Mesenteric fat pad (tissue), 1 donor: ENCODE measurements at places on chromosomes 7 and 10. TPM values are rescaled to one million over a fixed set of nuclear protein-coding genes. Genes with fewer than 3 reads are reported as not detected.

PGAM2 gene
- not detected for total RNA-seq

MCM10 gene
- 1.2 TPM for total RNA-seq

CALML5 gene
- total RNA-seq, result not detected

ARMC3 gene
- total RNA-seq, result not detected

OR13A1 gene
- total RNA-seq, result not detected

- DNase-seq, result peak; percentile 49
These were observed 138.1 kb upstream of the CHST15 start for GRCh38 chr10:124231168-124232155.

GRCh38 chr10:101379663-101380352 is 25.8 kb downstream of the BTRC start:
- DNase-seq, result no peak

GRCh38 chr7:47337531-47337930 is 244.4 kb downstream of the TNS3 start:
- peak; percentile 59 for DNase-seq

DNA sequence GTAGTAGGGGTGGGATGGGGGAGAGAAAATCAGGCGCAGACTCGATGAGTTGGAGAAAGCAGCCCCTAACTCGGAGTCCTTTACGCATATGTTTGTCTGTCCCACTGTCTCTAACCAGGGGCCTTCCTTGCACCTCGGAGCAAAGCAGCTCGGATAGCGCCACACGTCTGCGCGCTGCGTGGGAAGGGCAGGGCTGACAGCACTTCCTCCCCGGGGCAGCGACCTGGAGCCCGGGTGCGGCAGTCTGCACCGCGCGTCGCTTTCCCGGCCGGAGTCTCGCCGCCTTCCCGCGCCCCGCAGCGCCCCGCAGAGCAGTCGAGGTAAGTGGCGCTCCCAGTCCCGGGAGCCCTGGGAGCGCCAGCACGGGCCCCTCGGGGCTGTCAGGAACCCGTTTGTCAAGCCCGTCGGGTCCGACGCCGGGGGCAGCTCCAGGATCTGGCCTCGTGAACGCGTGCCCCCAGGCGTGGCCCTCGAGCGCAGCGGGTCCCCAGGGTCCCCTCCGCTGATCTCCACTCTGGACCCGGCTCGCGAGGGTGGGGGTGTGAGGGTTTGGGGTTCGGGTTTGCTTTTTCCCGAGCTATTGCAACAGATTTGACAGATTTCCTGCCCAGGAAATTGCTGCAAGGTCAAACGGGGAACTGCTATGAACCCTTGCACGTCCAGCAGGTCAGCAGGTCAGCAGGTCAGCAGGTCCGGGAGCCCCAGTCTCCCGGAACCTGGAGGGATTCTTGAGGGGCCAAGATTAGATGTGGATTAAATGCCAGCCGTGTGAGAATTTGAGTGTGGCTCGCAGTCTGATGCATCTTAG is 597 bp downstream of the APBB1IP start:
- DNase-seq, result no peak

DNA sequence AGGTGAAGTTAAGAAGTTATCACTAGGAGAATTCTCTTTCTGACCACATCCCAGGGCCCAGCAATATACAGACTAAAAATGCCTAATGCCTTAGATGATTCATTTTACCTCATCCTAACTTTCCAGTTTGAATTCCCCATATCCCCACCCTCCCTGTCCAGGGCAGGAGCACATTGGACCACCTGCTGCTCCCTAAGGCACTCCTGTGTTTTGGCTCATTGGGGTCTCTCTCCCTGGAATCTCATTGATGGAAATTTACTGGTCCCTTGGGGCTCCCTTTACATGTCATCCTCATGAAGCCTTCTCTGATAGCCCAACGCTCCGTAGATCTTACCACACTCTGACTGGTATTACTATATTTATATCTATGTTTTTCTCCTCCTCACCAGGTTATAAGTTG is 2.7 kb downstream of the IL2RA start:
- no peak for DNase-seq

- DNase-seq, result no peak
These were observed 56.4 kb downstream of the ICA1 start for GRCh38 chr7:8205537-8205936.

- DNase-seq, result no peak
These were observed 57.9 kb upstream of the FAM133B start for GRCh38 chr7:92648067-92648466.

GRCh38 chr10:132713421-132714095 is 72.4 kb downstream of the NKX6-2 start:
- peak; percentile 80 for DNase-seq

DNA sequence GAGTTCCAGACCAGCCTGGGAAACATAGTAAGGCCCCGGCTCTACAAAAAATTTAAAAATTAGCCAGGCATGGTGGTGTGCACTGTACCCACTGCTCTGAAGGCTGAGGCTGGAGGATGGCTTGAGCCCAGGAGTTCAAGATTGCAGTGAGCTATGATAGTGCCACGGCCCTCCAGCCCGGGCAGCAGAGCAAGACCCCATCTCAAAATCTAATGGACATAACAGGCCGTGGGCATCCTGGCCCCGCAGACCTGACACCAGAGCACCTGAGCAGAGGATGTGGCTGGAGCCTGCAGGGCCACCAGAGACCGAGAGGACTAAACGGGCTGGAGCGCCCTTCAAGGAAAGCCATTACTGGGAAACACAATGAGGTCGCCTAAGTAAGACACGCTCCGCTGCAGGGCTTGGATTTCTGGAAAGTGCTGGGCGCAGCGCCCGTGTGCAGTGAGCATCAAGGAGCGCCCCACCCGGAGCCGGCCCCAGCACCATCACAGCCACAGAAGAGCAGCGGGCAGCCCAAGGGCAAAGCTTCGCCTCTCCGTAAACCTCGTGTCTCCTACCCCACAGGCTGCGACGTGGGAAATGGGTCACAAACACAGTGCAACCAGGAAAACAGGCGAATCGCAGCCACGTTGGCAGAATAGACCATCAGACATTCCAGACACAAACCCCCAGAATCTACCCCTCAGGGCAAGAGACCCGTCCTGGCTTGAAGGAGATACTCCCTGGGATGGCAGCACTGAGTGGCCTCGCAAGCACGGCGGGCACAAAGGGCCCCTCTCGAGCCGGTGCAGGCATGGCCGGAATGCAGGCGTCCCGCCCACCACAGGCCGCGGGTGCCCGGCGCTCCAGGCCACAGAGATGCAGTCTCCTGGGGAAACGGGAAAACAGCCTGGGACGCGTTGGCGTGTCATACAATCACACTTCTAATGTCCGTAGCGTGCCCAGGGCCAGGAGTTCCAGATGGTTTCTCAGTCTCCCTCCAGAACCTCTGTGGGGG is 4.9 kb downstream of the RADIL start:
- DNase-seq, result peak; percentile 87

- DNase-seq, result no peak
These were observed 20.6 kb upstream of the AKR1C3 start for GRCh38 chr10:5073659-5074058.

GRCh38 chr10:52739380-52740154 is 33.0 kb downstream of the MBL2 start:
- DNase-seq, result peak; percentile 55

- DNase-seq, result no peak
These were observed 126.4 kb upstream of the ZNF746 start for GRCh38 chr7:149624006-149624405.

GRCh38 chr10:17316488-17317170 is 88.6 kb downstream of the VIM start:
- DNase-seq, result no peak
